ENCODE measurements at places on chromosomes 2 and 18.

- no peak for DNase-seq
Measured at GRCh38 chr2:80016171-80016570, 288.4 kb downstream of the LRRTM1 start.

DNA sequence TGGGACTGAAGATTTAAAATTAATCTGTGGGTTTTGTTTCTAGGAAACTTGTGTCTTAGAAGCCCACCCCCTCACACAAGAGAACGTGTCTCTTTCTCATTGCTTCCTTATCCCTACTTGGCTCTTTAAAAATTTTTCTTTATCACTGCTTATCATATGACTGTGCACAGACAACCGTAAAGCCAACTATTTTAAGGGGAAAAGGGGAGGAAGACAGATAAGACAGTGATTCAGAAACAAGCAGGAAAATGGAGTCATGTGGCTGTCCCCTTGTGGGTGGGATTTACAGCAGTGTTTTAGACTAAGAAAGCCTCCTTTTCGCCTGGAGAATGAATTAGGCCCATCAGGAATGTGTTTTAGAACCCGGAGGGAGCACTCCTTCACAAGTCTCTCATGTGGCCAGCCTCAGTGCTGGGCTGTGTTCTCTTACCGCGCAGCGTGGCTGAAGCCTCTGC lies 17.6 kb downstream of the PRKCE start:
- no peak for DNase-seq

GRCh38 chr2:159936471-159936870 lies 125.9 kb downstream of the PLA2R1 start:
- no peak for DNase-seq

DNA sequence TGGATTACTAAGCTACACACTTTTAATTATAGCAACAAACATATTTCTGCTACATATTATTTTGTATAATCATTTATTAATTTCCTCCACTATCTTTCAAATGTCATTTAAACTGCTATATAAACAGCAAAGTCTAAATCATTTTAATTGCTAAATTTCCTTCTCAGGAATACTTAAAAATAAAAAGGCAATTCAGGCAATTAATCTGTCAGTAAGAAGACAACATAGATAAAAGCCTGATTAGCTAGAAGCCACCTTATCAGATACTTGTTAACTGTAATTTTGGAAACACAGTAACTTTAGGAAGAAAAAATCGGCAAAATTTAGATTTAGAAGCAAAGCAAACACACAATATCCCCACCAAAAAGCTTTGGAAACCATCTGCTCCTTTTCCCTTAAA lies 188.2 kb upstream of the ZNF804A start:
- DNase-seq: no peak

DNA sequence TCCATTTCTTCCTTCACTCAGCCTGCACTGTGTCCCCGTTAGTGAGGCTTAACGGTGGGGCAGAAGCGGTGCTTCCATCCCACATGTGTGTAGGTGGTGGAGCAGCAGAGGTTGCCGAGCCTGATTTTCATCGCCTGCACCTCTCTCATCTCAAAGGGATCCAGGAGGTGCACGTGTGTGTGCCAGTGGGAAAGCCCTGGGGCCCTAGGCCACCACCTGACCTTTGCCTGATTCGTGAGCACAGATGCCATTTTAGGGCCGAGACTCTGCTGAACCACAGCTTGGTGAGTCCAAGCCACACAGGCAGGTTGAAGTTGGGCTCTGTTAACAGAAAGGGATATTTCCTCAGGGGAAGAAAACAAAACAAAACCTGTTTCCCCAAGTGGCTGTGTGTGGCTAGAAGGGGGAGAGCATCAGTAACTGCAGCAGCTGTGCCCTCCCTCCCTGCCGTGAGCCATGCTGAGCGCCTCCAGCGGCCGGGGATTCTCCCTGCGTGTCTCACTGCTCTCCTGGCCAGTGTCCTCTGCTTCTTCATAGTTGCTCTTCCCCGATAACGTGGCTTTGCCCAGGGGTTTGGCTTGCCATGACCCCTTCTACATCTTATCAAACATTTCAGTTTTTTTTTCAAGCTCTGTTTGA lies 81.5 kb downstream of the MAPRE2 start:
- no peak for DNase-seq

GRCh38 chr2:202193881-202194353 lies 44.5 kb downstream of the SUMO1 start:
- DNase-seq: no peak

DNA sequence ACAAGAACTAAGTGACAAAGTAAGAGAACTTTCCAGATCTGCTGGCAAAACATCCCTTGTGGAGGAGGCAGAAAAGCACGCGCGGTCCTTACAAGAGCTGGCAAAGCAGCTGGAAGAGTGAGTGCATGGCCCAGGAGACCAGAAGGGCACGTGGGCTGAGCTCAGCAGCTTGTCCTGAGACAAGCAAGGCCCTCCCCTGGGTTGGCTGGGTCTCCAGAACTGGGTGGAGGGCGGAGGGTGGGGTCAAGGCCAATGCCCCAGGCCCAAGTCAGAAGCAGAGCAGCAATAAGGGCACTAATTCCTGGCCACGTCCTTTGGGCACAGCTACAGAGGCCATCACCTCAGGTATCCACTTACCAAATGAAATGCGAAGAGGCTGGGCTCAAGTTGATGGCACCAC lies 110.6 kb upstream of the TTC39C start:
- DNase-seq: no peak

- DNase-seq: no peak
Measured at GRCh38 chr2:36716111-36716510, 19.6 kb downstream of the VIT start.

DNA sequence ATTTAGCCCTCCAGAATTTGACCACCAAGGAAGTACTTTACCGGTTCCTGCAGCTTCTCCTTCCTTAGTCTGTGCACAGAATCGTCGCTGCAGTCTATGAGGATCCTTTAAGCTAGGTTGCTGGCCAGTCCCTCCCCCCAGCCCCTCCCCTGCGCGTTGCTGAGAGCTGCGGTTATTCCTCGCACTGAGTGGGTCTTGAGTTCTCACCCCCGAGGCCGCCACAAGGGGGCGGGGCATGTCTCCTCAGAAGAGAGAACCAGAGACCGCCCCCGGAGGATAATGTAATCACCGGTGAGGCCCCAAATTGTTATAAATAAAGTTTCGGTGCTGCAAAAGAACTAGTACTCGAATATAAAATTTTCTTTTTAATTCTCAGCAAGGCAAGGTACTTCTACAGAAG lies 1184.9 kb upstream of the CDH2 start:
- DNase-seq: no peak

- no peak for DNase-seq
Measured at GRCh38 chr18:5527603-5528002, 16.2 kb downstream of the EPB41L3 start.

DNA sequence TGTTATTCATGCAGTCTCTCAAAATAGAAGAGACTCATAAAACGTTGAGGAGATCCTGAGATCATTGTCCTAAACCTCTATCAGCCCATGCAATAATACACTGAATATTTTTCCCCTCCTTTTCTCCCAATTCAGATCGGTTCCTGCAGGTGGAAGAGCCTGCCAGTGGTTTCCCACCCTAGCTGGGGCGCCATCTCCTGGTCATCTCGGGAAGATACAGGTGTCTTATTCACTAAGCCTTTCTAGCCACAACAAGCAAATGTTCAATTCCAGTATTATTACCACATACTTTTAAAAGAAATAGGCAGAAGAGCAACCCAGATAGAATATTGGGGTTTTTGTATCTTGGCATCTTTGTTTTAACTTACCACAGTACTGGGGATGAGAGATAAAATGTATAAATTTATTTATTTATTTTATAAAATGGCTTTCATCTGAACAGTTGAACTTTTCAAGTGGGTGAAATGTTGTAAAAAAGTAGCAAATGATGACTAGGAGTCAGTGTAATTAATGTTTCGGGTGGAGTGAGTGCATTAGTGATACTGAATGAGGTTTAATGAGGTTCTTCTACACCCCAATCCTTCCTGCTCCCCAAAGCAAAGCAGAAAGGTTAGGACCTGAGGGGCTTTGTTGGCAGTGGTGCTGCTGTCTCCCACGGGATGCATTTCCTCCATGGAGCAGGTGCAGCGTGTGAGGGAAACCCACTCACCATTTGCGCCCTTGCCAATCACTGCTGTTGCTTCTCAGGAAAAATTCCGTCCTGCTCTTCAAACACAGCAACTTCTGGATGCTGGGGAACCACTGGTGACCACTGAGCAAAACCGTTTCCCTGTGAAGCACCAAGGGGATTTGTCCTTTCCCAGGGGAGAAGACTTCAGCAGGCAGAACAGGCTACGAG lies 147.1 kb upstream of the FHL2 start:
- DNase-seq: peak; percentile 13

GRCh38 chr2:200578778-200579177 lies 7.0 kb upstream of the AOX1 start:
- no peak for DNase-seq

DNA sequence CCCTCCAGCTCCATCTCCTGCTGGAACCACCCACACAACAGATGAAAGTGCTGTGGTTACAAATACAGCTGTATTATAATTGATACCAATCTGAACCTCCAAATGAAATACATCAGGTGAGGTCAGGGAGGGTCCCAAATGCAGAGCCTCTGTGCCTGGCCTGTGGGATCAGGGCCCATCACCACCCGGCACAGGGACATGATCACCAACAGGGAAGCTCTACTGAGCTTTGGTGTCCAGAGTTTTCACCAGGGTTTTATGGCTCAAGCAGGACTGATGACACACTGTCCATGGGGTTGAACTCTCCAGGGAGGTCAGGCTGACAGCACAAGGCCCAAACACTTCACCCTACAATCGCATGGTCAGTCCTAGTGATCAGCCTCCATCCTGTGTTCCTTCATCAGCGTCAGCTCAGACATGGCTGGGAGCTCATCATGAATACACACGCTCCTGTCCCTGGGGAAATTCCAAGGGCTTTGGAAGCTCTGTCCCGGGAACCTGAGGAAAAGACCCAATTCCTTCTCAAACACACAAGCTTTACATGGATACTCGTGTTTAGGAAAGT lies 3.9 kb upstream of the PXDN start:
- DNase-seq: no peak

DNA sequence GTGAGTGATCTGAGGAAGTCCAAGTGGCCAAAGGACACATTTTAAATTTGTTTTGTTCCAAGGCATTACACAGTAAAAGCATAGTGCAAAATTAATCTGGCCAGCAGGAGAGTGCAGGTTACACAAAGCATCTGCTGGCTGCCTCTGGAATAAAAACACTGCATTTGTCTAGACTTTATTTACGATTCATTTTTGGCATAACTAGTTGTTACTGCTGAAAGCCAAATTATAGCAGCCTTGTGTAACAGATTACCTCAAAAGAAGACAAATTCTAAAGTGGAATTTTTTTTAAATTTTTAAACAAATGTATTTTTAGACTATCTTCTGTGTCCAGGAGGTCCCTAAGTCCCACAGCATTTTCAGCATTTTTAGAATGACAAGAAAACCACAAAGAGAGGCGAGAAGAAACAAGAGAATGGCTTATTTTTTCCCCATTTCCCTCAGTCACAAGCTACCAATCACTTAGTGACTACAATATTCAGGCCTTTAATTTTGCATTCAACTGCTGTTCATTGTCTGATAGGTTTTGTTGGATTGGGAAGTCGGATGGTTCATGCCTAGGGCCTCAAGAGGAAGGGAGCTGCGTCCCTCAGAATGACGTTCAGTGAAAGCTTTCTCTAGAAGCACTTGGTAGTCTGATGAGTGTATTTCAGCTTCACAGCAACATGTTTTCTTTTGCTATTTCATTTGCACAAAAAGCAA lies 46.0 kb downstream of the TMEFF2 start:
- no peak for DNase-seq

DNA sequence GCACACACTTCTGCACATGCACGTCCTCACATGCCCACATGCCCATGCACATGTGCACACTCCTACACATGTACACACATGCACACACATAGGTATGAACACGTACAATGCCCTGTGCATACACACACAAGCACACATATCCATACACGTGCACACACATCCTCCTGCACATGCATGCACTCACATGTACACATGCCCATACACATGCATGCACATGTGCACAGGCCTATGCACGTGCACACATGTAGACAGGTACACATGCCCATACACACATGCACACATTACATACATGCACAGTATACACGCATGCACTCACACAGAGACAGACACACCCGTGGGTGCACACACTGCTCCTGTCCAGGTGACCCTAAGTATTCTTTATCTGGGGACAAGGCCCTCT lies 34.3 kb downstream of the GPC1 start:
- DNase-seq: no peak

DNA sequence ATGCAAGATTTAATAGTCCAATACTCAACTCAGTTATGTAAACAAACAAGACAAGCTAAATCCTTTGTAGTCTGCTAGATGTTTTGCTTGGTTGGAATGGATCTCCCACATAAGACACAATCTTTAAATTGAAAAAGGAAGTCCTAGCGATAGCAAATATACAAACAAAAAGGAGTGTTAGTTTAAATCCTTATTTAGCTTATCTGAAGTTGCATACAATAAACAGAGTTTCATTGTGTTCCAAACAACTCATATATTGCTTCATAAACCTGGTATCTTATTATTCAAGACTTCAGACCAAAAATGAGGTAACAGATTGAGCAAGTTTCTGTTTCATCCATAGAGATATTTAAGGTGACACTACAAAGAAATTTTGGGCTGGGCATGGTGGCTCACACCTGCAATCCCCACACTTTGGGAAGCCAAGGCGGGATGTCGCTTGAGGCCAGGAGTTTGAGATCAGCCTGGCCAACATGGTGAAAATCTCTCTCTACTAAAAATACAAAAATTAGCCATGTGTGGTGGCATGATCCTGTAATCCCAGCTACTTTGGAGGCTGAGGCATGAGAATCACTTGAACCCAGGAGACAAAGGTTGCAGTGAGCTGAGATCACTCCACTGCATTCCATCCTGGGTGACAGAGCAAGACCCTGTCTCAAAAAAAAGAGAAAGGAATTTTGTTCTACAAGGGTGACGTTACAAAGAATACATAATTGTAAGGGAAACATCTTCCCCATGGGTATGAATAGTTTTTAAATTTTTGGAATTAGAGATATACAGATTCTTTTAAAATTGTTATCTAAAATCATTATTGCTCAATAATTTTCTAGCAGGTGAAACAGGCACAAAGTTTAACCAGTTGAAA lies 150.5 kb upstream of the L3MBTL4 start:
- no peak for DNase-seq

- DNase-seq: no peak
Measured at GRCh38 chr18:24189664-24190346, 50.9 kb downstream of the CABYR start.

- no peak for DNase-seq
Measured at GRCh38 chr2:84906900-84907714, 1.7 kb downstream of the TMSB10 start.

GRCh38 chr2:6780765-6781274 lies 84.9 kb downstream of the CMPK2 start:
- no peak for DNase-seq
